ENCODE measurements at places on chromosomes 2 and 18.

DNA sequence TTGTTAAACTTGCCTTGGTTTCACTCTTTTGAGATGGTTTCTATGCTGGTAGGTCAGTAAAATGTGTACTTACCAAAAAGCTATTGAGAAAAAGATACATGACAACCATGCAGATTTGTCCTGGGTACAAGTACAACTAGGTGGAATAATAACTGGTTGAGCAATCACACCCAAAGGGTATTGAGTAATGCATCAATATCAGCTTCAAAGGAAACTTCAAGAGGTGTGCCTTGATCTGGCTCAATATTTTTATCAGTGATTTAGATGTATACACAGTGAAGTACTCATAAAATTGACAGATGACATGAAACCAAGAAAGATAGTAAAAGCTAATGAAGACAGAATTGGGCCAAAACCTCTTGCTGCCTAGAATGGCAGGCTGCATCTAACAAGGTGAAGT lies 21.7 kb upstream of the GALNT1 start:
- DNase-seq = no peak

GRCh38 chr2:43425659-43426058 lies 170.2 kb downstream of the THADA start:
- no peak for DNase-seq

- DNase-seq = no peak
These were observed 75.6 kb downstream of the RNF144A start for GRCh38 chr2:6992794-6993228.

DNA sequence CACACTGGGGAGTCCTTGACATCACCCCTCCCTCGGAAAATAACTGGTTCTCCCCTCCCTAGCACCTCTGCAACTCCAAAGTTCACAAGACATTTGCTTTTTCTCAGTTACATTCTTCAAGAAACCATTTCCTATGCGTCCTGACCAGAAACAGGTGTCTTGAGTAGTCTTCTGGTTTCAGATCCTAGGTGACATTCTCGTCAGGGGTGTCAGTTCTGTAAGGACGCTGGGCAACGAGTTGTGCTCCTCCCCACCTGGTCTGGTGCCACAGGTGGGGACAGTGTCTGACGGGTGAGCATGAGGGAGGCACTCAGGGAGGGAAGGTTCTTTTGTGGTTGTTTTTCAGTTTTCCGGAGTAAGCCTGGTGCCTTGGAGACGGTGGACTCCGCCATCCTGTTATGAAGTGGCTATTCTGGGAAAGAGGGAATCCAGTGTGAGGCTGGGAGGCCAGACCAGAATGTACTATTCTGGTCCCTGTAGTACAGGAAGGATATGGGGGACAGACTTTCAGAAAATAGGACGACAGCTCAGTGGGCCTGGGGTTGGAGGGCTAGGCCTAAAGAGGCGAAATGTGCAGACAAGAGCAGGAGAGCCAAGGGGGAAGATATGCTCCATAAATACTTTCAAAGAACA lies 50.6 kb downstream of the EPAS1 start:
- no peak for DNase-seq

- DNase-seq = no peak
These were observed 39.1 kb downstream of the SLC9A4 start for GRCh38 chr2:102512161-102512560.

DNA sequence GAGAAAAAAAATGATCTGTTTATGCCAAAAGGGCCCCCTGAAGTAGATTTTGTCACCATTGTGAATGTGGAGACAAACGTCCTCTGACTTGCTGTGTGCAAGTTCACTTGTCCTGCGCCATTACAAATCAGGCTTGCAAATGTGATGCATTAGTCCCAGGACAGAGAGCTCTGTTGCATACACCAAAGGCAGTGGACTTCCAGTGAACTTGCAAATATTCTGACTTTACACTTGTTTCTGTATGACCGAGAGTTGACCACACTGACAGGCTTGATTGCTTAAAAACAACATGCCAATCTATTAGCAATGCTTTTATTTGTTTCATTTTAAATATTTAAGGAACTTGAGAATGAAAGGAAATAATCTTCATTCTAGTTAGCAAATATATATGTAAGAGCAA lies 293.2 kb downstream of the PLCL1 start:
- no peak for DNase-seq

DNA sequence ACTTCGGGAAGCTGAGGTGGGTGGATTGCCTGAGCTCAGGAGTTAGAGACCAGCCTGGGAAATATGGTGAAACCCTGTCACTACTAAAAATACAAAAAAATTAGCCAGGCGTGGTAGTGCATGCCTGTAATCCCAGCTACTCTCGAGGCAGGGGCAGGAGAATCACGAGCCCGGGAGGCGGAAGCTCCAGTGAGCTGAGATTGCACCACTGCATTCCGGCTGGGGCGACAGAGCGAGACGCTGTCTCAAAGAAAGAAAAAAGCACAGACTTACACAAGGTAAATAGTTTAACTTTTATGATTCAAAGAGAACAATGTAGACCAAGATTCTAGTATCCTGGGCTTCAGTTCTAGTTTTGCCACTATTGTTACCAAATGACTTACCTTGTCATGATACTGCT lies 37.4 kb downstream of the NCKAP1 start:
- DNase-seq = no peak

DNA sequence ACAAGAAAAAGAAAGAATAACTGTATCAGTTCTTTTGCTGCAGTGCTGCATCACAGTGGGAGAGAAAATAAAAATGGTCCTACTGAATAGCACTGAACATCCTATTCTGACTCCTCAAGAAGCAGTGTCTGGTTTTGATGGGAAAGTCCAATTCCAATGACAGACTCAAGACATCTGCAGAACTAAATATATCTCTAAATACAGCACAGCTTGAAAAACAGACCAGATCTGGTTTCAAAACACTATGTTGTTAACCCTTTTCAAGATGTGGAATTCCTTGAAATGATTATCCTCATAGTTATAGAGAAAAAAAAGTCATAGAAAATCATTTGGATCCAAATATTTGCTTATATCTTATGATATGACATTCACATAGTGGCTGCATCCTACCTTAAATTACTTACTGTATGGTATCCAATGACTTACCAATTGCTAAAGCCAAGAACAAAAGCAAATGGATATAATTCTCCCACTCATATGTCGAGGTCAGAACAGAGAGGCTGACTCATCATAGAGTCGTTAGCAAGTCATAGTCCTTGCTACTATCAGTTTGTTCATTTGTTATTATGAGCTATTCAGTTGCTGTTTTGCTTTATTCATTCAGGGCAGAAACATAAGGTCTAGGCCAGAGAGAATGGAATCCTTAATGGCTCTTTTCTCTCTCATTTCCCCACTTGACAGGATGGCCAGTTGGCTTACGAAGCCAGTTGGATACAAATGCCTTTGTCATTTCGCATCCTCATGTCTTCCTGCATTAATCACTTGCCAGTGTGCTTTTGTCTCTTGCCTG lies 62.5 kb upstream of the ACVR2A start:
- no peak for DNase-seq
